Adipocyte (in vitro differentiated cells): ENCODE measurements at places on chromosomes 12 and 14.

GRCh38 chr12:46366771-46367170, 5.8 kb downstream of the SLC38A2 start:
- peak; percentile 23 for DNase-seq

- DNase-seq, result peak; percentile 85
Observed at GRCh38 chr12:8687846-8688601, 9.8 kb upstream of the RIMKLB start.

- peak; percentile 86 for DNase-seq
Observed at GRCh38 chr12:45268672-45269411, 52.9 kb downstream of the ANO6 start.

DNA sequence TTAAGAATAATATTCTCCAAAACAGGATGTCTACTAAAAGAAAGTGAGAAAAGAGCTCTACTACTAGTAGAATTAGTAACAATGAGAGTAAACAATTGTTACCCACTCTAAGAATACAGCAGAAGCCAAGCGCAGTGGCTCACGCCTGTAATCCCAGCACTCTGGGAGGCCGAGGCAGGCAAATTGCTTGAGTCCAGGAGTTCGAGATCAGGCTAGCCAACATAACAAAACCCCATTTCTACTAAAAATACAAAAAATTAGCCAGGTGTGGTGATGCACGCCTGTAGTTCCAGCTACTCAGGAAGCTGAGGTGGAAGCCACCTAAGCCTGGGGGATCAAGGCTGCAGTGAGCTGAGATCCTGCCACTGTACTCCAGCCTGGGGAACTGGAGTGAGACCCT, 4.7 kb downstream of the DNAJC14 start:
- DNase-seq, result no peak

- DNase-seq, result peak; percentile 60
Observed at GRCh38 chr12:54030889-54031471, 1.9 kb upstream of the HOXC5 start.

DNA sequence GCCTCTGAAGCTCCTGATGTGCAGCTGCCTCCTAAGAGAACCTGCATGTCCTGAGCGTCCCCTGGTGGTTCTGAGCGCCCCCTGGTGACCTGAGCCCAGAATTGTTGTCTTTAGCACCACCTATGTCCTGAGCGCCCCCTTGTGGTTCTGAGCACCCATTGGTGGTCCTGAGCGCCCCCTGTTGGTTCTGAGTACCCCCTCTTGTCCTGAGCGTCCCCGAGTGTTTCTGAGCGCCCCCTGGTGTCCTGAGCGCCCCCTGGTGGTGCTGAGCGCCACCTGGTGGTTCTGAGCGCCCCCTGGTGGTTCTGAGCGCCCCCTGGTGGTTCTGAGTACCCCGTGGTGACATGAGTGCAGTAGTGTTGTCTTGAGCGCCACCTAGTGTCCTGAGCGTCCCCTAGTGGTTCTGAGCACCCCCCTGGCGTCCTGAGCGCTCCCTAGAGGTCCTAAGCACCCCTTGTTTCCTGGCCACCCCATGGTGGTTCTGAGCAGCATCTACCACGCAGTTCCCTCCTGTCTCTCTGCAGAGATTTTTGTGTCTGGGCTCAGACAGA, 782.5 kb downstream of the TMEM121 start:
- DNase-seq, result no peak

GRCh38 chr14:34796902-34797301, 78.3 kb downstream of the BAZ1A start:
- no peak for DNase-seq

DNA sequence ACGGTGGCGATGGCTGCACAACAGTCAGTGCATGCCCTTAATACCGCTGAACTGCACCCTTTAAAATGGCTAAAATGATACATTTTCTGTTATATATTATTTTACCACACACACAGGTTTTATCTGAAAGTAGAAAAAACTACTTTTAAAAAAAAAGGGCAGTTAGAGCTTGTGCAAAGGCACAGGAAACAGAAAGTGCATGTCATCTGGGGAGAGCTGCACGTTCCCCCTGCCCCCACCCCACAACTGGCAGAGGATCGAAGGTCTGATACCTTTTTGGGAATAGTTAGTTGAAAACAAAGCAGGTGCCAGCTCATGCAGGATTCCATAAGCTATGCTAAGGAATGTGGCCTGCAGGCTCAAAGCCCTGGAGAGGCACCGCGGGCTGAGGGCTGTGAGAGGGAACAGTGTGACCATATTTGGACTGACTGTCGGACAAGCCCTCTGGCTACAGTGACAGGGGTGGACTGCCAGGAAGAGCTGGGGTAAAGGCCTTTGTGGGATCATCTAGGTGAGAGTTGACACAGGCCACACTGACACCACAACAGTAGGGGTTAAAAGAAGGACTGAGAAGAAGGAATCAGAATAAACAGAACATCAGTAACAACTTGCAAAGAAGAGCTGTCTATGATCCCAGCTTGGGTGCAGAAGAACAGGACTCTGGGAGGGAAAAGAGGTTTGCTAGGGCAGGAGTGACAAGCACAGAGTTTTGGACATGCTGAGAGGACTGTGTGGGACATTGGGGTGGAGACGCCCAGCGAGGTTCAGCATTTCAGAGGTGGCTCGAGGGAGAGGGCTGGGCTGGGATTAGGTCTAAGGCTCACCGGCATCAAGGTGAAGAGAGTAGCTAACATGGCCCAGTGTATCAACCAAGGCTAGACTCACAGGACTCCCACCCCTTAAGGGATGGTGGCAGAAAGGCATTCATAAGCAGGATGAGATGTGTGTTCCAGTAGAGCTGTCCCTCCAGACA, 54.6 kb downstream of the ACTN1 start:
- DNase-seq, result peak; percentile 42

GRCh38 chr12:6424866-6425265, 19.9 kb upstream of the CD27 start:
- no peak for DNase-seq

DNA sequence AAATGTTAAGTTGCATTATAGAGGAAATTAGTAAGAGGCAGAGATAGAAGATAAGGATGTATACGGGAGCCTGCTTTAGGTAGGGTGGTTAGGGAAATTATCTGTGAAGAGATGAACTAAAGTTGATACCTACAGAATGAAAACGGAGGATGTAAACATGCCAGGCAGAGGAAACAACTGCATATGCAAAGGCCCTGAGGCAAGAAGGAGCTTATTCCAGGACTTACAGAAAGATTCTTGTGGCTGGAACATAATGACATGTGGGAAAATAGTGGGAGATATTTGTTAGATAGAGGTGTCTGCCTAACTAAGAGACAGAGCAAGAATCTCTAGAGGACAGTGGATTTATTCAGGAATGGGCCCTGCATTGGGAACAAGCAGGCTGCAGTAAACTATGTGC, 16.2 kb upstream of the SERPINA1 start:
- DNase-seq, result no peak

- DNase-seq, result no peak
Observed at GRCh38 chr14:72026536-72026935, 94.3 kb downstream of the RGS6 start.

GRCh38 chr14:87049950-87050349, 943.0 kb downstream of the GALC start:
- DNase-seq, result peak; percentile 77

DNA sequence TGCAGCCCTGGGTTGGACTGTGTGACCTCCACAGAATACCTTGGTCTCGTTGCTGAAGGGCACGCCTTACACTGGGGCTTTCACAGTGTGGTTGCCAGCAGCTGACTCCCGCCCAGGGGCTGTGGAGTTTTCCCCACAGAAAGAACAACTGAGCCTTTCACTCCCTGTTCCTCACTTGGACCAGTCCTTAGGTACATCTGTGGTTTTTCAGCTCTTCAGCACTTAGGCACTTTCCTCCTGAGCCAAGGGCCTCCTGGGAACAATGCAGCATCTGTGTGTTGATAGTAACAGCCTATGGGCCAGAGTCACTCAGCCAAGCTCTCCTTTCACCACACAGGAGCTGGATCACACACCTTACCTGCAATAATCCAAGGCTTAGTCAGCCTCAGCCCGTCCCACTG, 25.0 kb downstream of the ERP27 start:
- DNase-seq, result no peak

GRCh38 chr12:26711569-26711968, 121.4 kb downstream of the ITPR2 start:
- peak; percentile 24 for DNase-seq

DNA sequence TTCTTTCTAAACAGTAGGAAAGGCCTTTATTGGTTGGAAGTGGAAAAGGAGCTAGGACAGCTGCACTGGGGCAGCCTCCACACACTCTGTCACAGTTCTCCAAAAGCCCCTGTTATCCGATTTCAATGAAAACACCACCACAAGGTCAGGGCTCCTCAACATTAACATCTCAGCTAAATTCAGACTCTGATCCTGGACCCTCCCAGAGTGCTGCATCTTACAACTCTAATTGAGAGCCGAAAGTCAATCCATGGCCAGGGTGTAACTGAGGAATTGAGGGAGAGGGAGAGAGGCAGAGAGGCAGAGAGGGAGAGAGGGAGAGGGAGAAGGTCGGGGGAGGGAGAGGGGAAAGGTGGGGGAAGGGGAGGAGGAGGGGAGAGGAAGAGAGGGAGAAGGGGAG, 32.1 kb downstream of the DICER1 start:
- no peak for DNase-seq

DNA sequence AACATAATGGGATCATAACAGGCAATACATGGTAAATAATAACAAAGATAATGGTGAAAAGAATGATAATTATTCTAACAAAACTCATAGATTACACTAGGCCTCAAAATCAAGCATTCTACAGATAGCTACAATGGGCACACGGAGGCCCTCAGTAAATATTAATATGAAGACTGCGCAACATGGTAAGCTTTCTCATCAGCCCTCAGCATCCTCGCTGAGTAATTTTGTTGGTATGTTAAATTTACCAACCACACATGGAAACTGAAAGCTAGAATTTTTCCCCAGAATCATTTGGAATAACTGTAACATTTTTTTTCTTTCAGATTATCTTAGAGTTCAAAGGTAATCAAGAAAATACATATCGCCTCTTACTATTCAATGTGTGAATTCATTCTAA, 74.2 kb upstream of the PYGL start:
- peak; percentile 55 for DNase-seq

DNA sequence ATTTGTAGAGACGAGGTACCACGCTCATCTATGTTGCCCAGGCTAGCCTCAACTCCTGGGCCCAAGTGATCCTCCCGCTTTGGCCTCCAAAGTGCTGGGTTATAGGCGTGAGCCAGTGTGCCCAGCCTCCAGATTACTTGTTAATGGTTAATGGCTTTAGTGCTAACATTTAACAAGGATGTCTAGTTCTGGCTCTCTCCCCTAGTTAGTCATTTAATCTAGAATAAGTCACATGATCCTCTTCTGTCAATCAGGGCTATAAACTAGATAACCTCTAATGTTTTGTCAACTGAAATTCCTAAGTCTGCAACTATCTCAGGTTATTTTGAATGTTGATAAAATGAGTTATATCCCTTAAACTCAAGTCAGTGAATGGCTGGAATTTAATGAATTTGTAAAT, 15.7 kb downstream of the ACTR6 start:
- DNase-seq, result no peak

DNA sequence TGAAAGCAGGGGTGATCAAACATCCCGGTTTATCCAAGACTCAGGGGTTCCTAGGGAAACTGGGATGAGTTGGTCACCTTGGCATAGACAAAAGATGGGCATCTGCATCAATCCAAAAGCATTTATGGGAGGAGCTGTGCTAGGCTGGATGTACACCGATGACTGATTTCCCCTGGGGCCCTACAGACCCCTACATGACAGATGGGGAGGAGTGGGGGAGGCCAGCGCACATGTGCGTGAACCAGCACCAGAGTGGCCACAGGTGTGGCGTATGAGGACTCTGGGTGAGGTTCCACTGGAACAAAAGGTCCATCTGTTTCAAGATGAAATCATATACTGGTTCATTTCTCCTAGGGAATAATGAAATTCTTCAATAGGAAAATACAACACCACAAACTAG, 210.4 kb downstream of the ITPR2 start:
- no peak for DNase-seq

- DNase-seq, result no peak
Observed at GRCh38 chr12:67477681-67478265, 170.8 kb upstream of the DYRK2 start.

- DNase-seq, result no peak
Observed at GRCh38 chr12:46461907-46462640, 89.5 kb upstream of the SLC38A2 start.

DNA sequence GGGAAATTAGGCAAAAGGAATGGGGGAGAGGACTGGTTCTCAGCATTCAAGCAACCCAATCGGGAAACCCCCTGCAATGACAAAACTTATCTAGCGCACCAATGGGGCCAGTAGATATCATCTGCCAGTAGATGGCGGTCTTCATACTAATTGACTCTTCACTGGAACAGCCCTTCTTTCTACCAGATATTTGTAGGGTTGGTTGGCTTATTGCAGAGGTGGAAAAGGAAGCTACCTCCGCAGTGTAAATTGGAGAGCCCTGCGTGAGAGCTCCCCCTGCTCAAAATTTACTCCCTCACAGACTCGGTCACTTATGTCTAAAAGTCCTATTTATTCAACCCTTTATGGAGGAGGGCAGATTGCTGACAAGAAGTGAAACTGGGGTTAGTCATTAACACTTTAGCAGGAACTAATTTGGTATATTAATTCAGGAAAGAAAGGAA, 166.1 kb upstream of the CCND2 start:
- peak; percentile 43 for DNase-seq

GRCh38 chr12:50112456-50113218, 601 bp downstream of the COX14 start:
- DNase-seq, result no peak

- no peak for DNase-seq
Observed at GRCh38 chr12:10363658-10363913, 26.3 kb downstream of the KLRK1 start.

GRCh38 chr12:68403711-68404110, 71.5 kb upstream of the MDM1 start:
- no peak for DNase-seq

GRCh38 chr12:65924716-65925115, 100.4 kb downstream of the HMGA2 start:
- no peak for DNase-seq

- DNase-seq, result no peak
Observed at GRCh38 chr12:120089105-120089504, 27.4 kb downstream of the RAB35 start.

DNA sequence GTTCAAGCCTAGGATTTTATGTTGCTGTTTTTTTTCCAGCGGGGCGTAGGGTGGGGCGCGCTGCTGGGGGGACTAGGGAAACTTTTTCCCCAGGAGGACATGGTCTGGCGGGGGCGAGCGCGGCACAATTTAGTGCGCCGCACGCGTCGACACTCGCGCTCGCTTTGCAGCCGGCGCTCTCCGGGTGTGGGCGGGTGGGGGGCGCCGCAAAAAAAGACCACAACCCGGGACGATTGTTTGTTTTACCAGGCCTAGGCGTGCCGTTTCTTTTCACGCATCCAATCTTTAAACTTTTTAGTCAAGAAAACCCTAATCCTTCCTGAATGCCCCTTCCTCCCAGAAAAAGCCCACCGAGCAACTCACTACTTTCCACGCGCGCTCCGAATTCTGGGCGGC, 865 bp upstream of the ZFP36L1 start:
- no peak for DNase-seq

DNA sequence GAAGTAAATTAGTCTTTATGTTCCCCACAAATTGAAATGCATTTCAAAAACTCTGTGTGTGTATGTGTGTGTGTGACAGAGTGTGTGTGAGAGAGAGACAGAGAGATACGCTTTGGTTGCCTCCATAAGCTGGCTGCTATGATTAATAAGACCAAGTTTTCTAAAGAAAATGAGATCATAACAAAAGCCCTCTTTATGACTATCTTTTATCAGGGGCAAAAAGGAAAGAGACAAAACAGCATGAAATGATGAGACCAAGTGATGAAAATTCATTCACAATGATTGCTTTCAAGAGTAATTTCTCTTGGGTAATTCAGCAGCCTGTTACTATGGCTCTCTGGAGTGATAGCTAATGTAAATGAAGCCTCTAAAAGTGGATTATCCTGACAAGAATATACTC, 277.6 kb upstream of the PLEKHG7 start:
- DNase-seq, result no peak
